Vein endothelial cell (primary cell): ENCODE measurements at places on chromosomes 12 and 14. TPM values are rescaled to one million over a fixed set of nuclear protein-coding genes. Genes with fewer than 3 reads are reported as not detected.

KRT7 gene
- 129 and 1,019 TPM in 2 replicates for total RNA-seq

PDE3A gene
- 17.1 and 25.2 TPM in 2 replicates for total RNA-seq

CCNK gene
- total RNA-seq = 38.5 and 39.8 TPM in 2 replicates

RAPGEF3 gene
- total RNA-seq = 43.8 and 45.7 TPM in 2 replicates

IFNG-AS1 gene
- not detected in 2 replicates for total RNA-seq

KRT79 gene
- total RNA-seq = not detected in 2 replicates

FSCB gene
- total RNA-seq = not detected in 2 replicates

DIO3 gene
- not detected in 2 replicates for total RNA-seq

SYNE3 gene
- 12.7 and 16.7 TPM in 2 replicates for total RNA-seq

GCN1 gene
- total RNA-seq = 104 and 150 TPM in 2 replicates

RAB5B gene
- total RNA-seq = 75.8 and 83.0 TPM in 2 replicates

LRP10 gene
- 116 and 127 TPM in 2 replicates for total RNA-seq

LRP1-AS gene
- total RNA-seq = not detected in 2 replicates

KRT3 gene
- total RNA-seq = not detected in 2 replicates

FCF1 gene
- total RNA-seq = 26.8 and 44.9 TPM in 2 replicates

RNASE1 gene
- total RNA-seq = 34.0 and 52.4 TPM in 2 replicates

NANOG gene
- total RNA-seq = not detected in 2 replicates

VDR gene
- 0.33 and 0.38 TPM in 2 replicates for total RNA-seq

KITLG gene
- 11.1 and 39.6 TPM in 2 replicates for total RNA-seq

KSR2 gene
- total RNA-seq = 1.2 and 1.3 TPM in 2 replicates

SLC7A8 gene
- 0.19 and 0.33 TPM in 2 replicates for total RNA-seq

TRPV4 gene
- 3.5 and 4.6 TPM in 2 replicates for total RNA-seq

TAS2R7 gene
- total RNA-seq = 0.48 TPM in 1 of 2 replicates, not detected in the other

FLRT2 gene
- total RNA-seq = 254 and 342 TPM in 2 replicates

CNTN1 gene
- total RNA-seq = under 0.01 TPM in 1 of 2 replicates, not detected in the other

SSPN gene
- total RNA-seq = 0.33 and 1.1 TPM in 2 replicates

DPY19L2 gene
- total RNA-seq = 0.29 and 0.98 TPM in 2 replicates

TTC9 gene
- 0.65 and 1.3 TPM in 2 replicates for total RNA-seq

MFAP5 gene
- total RNA-seq = 0.33 TPM in 1 of 2 replicates, not detected in the other

ZNF140 gene
- total RNA-seq = 20.9 and 21.9 TPM in 2 replicates

ABCC9 gene
- under 0.01 and 0.10 TPM in 2 replicates for total RNA-seq
